NCI-H1417 treated with DMSO at 0.1 percent for 48 hours (cell line): ENCODE measurements at places on chromosomes 11 and 22.

DNA sequence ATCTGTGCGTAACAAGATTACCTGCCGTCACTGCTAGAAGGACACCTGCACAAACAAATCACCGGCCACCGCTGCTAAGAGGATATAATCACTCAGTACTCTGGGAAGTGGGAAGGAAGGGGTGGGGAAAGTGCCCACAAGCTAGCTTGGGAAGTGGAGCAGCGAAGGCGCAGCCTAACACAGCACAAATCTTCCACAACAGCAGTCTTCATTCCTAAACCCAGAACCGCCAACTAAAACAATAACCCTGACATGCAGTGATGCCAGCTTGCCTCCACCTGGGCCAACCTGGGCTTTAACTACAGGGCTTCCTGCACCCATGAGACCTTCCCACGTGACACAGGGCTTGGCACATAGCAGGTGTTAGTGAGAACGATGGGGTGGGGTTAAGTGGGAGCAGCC is 5.1 kb downstream of the DGCR2 start:
- DNase-seq = no peak

- no peak for DNase-seq
Measured at GRCh38 chr11:35525501-35526175, at the start of gene PAMR1. PAMR1 (minus strand) TSS chr11:35525616; CDS start chr11:35525585, 31 bp downstream.

DNA sequence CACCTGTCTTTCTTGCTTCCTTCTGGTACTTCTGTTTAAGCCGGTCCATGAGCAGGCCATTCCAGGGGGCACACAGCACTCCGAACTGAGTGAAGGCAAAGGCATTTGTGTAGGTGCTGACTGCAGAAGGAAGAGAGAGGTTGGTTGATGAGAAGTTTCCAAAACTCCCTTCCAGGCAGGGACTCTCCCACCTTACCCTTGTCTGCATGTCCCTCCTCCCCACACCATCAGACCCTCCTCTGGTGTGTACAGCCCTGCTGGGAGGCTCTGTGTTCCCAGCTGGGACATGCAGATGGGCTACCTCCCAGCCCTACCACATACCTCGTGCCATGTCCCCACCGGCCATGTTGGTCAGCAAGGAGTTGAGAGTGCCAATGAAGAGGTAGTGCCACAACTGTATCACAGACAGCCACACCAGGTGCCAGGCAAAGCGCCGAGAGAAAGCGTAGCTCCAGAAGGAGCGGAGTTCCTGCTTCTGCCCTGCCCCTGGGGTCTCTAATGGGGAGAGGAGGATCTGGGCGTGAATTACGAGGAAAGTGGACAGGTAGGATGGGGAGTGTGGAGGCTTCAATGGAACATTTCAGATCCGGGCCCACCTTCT is 12.2 kb downstream of the SLC43A3 start:
- DNase-seq = no peak

- DNase-seq = no peak
Measured at GRCh38 chr11:107570015-107570414, 4.5 kb upstream of the ALKBH8 start.

- DNase-seq = no peak
Measured at GRCh38 chr22:22817468-22818201, 70.0 kb upstream of the IGLL5 start.

GRCh38 chr22:22072169-22072836 is 89.7 kb upstream of the TOP3B start:
- no peak for DNase-seq

DNA sequence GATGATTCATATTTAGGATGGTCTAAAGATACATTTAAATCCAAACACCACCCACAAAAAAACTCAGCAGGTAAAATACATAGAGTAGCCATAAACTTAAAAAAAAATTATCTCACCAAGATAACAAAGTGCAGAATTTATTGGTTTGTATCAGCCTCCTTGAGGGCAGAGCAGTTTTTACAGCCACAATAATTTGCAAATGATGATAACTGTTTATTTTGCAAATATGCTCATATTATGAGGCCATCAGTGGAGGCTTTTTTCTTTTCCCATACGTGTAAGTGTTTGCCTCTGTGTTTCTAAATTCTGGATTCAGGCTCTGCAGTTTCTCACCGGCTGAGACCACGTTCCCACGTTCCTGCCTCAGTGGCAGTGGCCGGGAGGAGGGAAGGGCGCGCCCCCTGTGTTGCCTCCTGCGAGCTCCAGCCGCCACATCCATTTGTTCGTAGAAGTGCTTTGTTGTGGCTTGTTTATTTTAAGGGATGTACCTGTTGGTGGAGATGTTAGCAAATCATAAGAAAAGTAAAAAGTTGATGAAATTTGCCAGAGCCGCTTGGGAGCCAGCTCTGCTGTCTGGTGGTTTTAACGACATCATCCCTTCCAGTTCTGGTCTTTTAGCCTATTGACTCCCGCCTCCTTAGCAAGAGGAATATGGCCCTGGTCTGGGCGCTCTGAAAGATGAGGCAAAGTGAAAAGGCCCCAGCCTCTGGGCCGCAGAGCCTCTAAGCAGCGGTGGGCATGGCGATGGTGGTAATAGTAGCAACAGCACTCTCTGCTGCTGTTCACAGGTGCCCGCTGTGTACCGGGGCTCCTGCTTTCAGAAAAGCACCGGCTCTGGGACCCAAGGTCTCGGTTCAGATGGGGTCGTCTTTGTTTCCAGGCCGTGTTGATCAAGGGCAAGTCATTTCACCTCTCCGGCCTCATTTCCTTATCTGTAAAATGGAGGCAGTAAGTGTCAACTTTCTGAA is 66.7 kb upstream of the PPARA start:
- no peak for DNase-seq

GRCh38 chr11:27209562-27210005 is 153.4 kb downstream of the CCDC34 start:
- no peak for DNase-seq
